ENCODE measurements at places on chromosomes 12 and 14.

DNA sequence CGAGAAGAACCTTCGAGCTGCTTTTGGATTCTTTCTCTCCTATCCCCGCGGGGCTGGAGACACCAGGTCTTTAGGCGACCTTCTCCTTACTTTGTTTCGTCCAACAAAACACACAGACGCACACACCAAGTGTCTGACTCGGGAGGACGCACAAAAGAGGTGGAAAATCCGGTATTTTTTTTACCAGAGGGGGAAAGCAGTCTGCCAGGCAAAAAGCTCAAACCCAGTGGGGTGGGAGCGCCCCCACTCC lies 2.1 kb downstream of the SIX4 start:
- DNase-seq: no peak

DNA sequence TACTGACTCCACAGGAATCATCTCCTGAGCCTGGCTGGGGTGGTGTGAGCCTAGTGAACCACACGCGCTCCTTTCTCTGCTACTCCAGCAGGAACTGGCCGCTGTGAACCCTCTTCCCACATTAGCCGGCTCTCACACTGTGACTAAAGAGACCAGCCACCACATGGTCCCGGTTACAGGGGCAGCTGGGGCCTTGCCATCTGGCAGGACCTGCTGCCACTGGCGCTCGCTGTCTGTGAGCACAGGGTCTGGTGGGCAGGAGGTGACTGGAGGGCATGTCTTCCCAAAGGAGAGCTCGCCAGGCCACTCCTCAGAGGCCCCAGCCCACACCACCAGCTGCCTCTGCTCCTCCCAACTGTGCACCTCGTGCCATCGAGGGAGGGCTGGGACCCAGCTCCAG lies 99.3 kb downstream of the SINHCAF start:
- no peak for DNase-seq

GRCh38 chr12:54352022-54352531 lies 12.2 kb downstream of the GPR84 start:
- DNase-seq: peak; percentile 33

DNA sequence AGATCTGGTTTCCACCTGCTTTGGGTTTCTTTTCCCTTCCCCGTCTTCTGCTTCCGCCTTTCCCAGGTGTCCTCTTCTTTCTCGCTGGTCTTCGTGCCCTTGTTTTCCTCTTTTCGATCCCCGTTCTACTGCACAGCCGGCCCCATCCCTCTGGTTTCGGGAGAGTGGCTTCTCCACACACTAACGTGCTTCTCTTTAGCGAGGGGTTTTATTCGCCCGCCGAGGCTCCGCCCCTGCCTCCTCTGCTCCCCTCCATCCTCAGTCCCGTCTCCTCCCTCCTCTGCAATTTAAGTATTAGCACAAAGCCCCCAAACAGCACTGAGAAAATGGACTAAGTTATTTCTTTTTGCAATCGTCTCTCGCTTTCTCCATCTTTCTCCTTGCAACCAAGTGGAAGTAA lies at the start of gene SLC7A8:
SLC7A8 (minus strand) TSS at position 182 of the 400 bp plus-strand sequence. CDS start 746 bp downstream, outside the sequence.
- peak; percentile 14 for DNase-seq

GRCh38 chr12:87861791-87862190 lies 167.4 kb downstream of the C12orf50 start:
- DNase-seq: no peak

- peak; percentile 64 for DNase-seq
Measured at GRCh38 chr12:57756406-57757341, 1.8 kb downstream of the MARCHF9 start.

GRCh38 chr12:121159467-121160307 lies 27.0 kb downstream of the P2RX7 start:
- DNase-seq: no peak

- DNase-seq: no peak
Measured at GRCh38 chr14:31326111-31326510, 94.2 kb downstream of the HEATR5A start.

DNA sequence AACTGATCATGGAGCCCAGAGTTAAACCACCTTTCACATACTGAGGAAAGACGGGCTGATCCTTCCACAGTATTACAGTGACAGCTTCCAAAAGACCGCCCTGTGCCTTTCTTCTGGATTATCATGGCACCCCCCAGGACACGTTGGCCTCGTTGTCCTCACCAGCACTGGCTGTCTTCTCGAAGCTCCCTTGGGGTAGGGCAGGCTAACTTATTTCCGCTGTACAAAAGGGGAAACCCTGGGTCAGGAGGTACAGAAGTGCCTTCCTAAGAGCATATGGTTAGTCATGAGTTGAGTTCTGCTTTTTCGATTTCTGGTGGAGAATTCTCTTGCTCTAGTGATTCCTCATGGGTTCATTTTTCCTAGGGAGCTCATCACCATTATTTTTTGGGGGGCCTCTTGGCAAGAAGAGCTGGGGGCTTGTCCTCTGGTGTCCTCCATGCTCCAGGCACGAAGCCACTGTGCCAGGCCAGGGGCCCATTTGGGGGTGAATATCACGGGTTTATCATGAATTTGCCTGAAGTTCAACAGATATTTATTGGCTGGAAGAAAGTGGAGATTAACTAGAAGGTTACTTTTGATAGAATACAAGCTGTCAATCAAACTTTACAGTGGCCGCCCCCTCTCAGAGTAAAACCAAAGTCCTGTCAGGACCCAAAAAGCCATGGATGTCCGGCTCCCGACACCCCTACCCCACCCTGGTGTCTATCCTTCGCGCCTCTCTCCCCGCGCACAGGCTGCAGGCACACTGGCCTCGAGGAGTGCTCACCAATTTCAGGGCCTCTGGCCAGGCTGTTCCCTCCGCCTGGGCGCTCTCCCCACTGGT lies 8.8 kb upstream of the TRAF3 start:
- no peak for DNase-seq

DNA sequence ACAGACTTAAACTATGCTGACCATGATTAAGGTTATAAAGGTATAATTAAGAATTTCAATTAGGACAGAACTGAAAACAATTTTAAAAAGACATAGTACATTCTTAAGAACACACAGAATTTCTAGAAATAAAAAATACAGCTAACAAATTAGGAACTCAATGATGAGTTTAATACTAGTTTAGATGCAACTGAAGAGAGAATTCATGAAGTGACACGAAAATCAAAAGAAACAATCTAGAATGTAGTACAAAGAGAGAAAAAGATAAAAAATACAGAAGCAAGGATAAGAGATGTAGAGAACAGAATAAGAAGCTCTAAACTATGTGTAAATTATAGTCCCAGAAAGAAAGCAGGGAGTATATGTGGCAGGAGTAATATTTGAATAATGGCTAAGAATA lies 187.8 kb upstream of the KRR1 start:
- no peak for DNase-seq

GRCh38 chr12:64674367-64674922 lies 64.2 kb downstream of the RASSF3 start:
- no peak for DNase-seq

DNA sequence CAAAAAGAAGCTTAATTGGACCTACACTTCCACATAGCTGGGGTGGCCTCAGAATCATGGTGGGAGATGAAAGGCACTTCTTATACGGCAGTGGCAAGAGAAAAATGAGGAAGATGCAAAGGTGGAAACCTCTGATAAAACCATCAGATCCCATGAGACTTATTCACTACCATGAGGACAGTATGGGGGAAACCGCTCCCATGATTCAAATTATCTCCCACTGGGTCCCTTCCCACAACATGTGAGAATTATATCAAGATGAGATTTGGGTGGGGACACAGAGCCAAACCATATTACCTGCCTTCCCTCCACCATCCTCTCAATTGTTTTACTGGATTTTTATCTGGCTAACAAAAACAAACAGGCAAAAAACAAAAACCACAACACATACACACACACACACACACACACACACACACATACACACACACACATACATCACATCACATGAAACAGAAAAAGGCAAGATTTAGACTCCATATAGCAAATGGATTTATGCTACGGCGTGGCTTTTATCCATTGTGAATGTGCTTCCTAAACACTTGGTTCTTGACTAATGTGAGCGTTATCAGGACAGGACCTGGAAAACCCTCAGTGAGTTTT lies 66.7 kb downstream of the ZFP36L1 start:
- DNase-seq: no peak

DNA sequence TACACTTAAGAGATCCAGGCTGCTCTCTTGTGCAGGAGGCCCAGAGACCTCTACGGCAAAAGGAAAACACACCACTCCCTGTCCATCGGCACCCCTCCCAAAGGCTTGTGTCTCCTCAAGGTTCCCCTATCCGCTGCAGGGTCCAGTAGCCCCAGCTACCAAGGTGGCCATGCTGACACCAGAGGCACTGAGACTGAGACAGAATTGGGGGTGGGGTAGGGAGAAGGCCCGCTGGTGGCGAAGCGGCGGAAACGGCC lies 590 bp downstream of the DDIT3 start:
- no peak for DNase-seq

- no peak for DNase-seq
Measured at GRCh38 chr14:32938719-32939253, at the start of gene NPAS3. Gene NPAS3 (plus strand): TSS chr14:32938879.

GRCh38 chr14:49926803-49927202 lies 33.9 kb downstream of the ARF6 start:
- DNase-seq: no peak

- no peak for DNase-seq
Measured at GRCh38 chr12:94048757-94049156, 99.6 kb upstream of the PLXNC1 start.

GRCh38 chr12:96218989-96219678 lies 25.0 kb downstream of the ELK3 start:
- no peak for DNase-seq

- DNase-seq: no peak
Measured at GRCh38 chr14:86613786-86614185, 1083.8 kb downstream of the FLRT2 start.
